ENCODE measurements at places on chromosomes 1 and 21. TPM values are rescaled to one million over a fixed set of nuclear protein-coding genes. Genes with fewer than 3 reads are reported as not detected.
A peak's percentile ranks its signal among the peaks of the same experiment; 100 is the strongest.

DNA sequence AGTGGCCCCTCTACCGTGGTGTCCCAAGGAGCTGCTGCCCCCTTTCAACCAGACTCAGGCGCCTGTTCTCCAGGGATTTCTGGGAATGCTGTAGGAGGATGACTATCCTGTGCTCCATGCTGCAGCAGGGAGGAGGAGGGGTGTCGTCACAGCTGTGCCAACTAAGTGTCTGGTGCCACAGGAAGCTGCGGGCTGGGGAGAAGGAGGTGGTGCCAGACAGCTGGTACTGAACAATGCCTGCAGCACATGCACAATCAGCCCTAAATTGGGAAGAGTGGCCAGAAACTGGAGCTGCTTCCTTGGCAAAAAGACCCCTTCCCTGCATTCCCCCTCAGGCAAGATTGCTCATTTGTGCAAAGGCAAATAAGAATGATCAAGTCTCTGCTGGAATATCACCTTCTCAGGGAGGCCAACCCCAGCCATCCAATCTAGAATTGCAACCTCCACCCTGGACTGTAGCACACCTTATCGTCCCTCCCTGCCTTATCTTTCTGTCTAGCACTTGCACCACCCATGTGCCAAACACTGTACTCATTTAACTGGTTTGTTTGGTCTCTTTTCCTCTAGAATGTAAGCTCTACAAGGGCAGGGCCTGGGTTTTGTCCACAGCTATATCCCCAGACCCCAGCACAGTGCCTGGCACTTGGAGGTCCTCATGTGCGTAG lies 33.3 kb downstream of the LAMB3 start:
- no peaks in the 10 kb centered on the region for H3K27me3 ChIP-seq
- H3K4me3 ChIP-seq: no peak overlapping the region
- H3K4me1 ChIP-seq: no peaks in the 10 kb centered on the region
- no peaks in the 10 kb centered on the region for H3K36me3 ChIP-seq
- no peak overlapping the region for H3K27ac ChIP-seq
- no peak for DNase-seq

DNA sequence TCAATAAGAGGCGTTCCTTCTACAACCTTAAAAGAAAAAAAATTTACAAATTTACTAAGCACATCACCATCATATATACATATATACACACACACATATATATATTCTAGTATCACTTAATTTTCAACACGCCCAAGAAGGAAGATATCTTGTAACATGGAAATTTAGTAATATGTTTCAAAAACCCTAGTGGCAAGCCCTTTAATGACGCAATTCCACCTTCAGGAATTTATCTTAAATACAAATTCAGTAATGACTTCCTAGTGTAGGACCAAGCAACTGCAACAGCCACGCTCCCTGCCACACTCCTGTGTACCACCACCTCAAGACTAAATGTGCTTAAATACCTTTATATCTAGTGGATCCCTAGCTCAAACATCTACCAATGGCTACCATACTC lies 12.5 kb downstream of the LBR start:
- peak overlapping the region; percentile 44 for H3K27ac ChIP-seq
- no peak overlapping the region for H3K4me3 ChIP-seq
- no peak for DNase-seq
- peaks cover 83% of the 10 kb centered on the region for H3K36me3 ChIP-seq
- no peaks in the 10 kb centered on the region for H3K27me3 ChIP-seq
- H3K4me1 ChIP-seq: peaks cover 17% of the 10 kb centered on the region

Gene RPAP2
- polyA plus RNA-seq: 7.3 TPM

Gene KRTAP19-3
- polyA plus RNA-seq: not detected

Gene TAS1R1
- not detected for polyA plus RNA-seq

DNA sequence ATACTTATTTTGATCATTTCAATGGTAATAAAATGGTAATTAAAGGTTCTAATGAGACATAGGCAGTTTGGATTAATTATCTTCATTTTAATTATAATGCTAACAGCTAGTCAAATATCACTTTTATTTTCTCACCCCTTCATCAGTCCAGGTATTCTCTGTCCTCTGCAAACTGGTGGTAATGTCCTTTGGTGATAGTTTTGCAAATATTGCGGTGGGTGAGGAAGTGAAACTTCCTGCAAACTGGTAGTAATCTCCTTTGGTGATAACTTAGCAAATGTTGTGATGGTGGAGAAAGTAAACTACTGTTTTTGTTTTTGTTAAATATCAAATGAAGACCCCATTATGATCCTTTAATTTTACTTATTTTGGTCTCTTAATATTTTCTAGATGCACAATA lies 209.0 kb downstream of the AMY1C start:
- H3K27me3 ChIP-seq: no peaks in the 10 kb centered on the region
- H3K36me3 ChIP-seq: no peaks in the 10 kb centered on the region
- no peak overlapping the region for H3K4me3 ChIP-seq
- H3K4me1 ChIP-seq: no peaks in the 10 kb centered on the region

- DNase-seq: no peak
- no peaks in the 10 kb centered on the region for H3K27me3 ChIP-seq
- no peak overlapping the region for H3K27ac ChIP-seq
- H3K4me3 ChIP-seq: no peak overlapping the region
Observed at GRCh38 chr1:224666078-224666477, 50.0 kb downstream of the CNIH3 start.

DNA sequence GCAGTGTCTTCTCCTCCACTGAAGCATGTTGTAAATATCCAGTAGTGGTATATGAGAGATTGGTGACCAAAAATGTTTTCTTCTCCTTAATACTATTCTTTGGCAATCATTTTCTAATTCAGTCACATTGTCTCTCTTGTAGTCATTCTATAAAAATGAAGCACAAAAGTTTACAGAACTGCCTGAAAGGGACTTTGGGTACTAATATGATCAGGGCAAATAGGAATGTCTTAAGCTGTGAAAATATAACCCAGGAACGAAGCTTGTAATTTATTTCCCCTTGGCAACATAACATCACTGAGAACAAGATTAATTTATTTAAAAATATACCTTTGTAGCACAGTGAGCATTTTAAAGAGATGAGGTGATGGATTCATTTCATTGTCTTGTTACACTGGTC lies 4.9 kb downstream of the B3GALT2 start:
- H3K36me3 ChIP-seq: no peaks in the 10 kb centered on the region
- no peak for DNase-seq
- no peak overlapping the region for H3K4me3 ChIP-seq
- no peak overlapping the region for H3K27ac ChIP-seq
- H3K27me3 ChIP-seq: no peaks in the 10 kb centered on the region

DNA sequence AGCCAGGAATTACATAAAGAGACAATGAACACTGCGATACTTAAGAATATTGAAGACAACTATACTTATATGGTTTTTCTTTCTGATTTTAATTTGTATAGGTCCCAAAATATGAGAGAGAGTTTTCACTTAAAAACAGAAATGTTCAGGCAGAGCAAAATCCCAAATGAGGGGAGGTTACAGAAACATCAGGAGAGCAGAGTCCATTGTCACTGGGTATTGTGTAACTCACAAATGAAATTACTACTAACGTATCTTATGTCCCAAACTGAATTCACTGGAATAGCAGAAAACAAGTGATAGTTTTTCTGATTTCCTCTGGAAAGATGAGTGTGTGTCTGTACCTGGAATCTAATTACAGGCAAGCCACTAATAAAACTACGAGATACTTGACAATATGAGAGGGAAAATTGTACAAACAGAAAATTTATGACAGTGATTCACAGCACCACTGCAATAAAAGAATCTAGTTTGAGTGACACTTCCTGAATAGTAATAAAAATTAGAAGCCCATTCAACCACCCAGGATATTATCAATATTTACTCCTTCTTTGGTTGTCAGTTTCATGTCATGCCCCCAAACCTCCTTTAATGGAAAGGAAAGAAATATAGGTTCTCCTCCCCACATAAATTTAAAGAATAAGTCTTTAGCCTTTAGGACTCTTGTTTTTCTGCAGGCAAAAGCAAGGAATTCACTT lies 522.6 kb downstream of the ADGRL2 start:
- H3K27ac ChIP-seq: no peak overlapping the region
- H3K4me3 ChIP-seq: no peak overlapping the region
- DNase-seq: no peak
- no peaks in the 10 kb centered on the region for H3K27me3 ChIP-seq
- no peaks in the 10 kb centered on the region for H3K36me3 ChIP-seq

Gene CRP
- not detected for polyA plus RNA-seq

- H3K27ac ChIP-seq: peak overlapping the region; percentile 23
- H3K27me3 ChIP-seq: no peaks in the 10 kb centered on the region
- no peak overlapping the region for H3K4me3 ChIP-seq
- H3K4me1 ChIP-seq: no peaks in the 10 kb centered on the region
- no peak for DNase-seq
Observed at GRCh38 chr1:97796711-97797110, 124.1 kb downstream of the DPYD start.

DNA sequence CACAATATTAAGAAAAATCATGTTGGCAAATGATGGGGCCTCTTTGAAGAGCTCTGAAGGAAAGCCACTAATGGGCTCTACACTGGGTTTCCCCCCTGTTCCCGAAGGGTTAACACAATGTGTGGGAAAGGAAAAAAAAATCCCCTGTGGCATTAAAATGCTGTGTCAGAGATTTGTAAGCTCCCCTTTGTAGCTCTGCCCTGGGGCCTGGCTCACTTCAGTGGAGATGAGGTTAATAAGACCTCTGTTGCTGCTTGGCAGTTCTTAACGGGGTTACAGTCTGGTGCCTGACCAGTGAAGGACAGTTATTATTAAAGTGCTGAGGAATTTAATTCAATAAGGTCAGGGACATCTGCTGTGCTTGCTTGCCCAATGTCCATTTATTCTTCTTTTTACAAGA lies 129.7 kb upstream of the UBE2U start:
- no peak overlapping the region for H3K4me3 ChIP-seq
- H3K27me3 ChIP-seq: no peaks in the 10 kb centered on the region
- H3K4me1 ChIP-seq: no peaks in the 10 kb centered on the region
- no peak overlapping the region for H3K27ac ChIP-seq
- no peak for DNase-seq

DNA sequence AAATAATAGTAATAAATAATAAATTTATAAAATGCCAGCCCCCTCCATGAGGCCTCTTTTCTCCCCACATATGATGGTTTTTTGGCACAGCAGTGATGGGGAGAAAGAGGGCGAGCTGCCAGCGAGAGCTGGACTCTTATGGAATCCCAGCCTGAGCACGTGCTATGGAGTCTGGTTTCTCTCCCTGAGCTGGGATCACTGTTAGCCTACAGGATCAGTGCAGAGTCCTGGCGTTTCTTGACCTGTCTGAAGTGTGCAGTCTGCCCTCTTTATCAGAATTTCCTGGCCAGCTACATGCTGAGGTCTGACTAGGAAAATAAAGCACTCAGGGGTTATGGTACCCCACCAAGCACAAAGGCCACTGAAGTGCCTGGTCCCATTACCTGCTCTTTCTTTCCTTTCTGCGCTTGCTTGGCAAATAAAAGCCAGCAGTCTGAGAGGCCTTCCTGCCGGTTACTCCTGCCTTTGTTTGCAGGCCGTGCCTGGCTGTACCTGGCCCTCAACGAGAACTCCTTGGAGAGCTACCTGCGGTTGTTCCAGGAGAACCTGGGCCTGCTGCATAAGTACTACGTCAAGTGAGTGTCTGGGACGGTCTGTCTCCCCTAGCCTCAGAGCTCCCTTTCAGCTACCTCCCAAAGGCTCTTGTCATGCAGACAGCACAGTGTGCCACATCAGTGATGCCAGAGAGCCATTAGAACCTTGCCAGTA lies 18.5 kb upstream of the SLC25A34 start:
- H3K27me3 ChIP-seq: no peaks in the 10 kb centered on the region
- no peaks in the 10 kb centered on the region for H3K4me1 ChIP-seq
- H3K36me3 ChIP-seq: peaks cover 67% of the 10 kb centered on the region
- no peak overlapping the region for H3K27ac ChIP-seq

GRCh38 chr1:7052701-7053100 lies 267.4 kb downstream of the CAMTA1 start:
- H3K4me1 ChIP-seq: no peaks in the 10 kb centered on the region
- no peak for DNase-seq
- no peak overlapping the region for H3K4me3 ChIP-seq
- no peaks in the 10 kb centered on the region for H3K36me3 ChIP-seq
- no peak overlapping the region for H3K27ac ChIP-seq
- H3K27me3 ChIP-seq: no peaks in the 10 kb centered on the region

DNA sequence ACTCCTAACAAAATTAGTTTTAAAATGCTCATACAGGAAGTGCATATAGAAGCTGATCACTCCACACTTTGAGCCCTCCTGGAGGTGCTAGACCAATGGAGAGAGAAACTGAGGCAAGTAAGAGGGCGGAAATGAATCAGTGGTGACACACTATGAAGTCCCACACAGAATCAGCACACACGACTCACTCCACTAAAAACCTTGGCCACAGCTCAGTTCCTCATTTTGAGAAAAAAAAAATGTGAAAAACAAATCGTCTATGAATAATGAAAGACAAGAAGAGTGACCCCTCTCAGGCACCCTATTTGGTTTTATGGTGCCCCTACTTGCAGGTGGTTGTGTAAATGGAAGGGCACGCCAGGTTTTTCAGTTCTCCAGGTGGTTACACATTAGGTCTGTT lies 675.1 kb upstream of the BRINP3 start:
- no peaks in the 10 kb centered on the region for H3K4me1 ChIP-seq
- DNase-seq: no peak
- H3K27ac ChIP-seq: no peak overlapping the region
- no peaks in the 10 kb centered on the region for H3K36me3 ChIP-seq
- H3K4me3 ChIP-seq: no peak overlapping the region
- no peaks in the 10 kb centered on the region for H3K27me3 ChIP-seq

- H3K36me3 ChIP-seq: no peaks in the 10 kb centered on the region
- no peaks in the 10 kb centered on the region for H3K27me3 ChIP-seq
- no peak for DNase-seq
- H3K4me3 ChIP-seq: no peak overlapping the region
- H3K4me1 ChIP-seq: no peaks in the 10 kb centered on the region
Observed at GRCh38 chr21:27321791-27322190, 354.9 kb upstream of the ADAMTS5 start.

GRCh38 chr21:40235528-40235927 lies 368.3 kb downstream of the PCP4 start:
- DNase-seq: no peak
- no peaks in the 10 kb centered on the region for H3K27me3 ChIP-seq
- no peaks in the 10 kb centered on the region for H3K4me1 ChIP-seq
- H3K27ac ChIP-seq: no peak overlapping the region
- no peak overlapping the region for H3K4me3 ChIP-seq
- no peaks in the 10 kb centered on the region for H3K36me3 ChIP-seq

- DNase-seq: no peak
- H3K27ac ChIP-seq: no peak overlapping the region
- no peak overlapping the region for H3K4me3 ChIP-seq
- H3K27me3 ChIP-seq: no peaks in the 10 kb centered on the region
- H3K36me3 ChIP-seq: no peaks in the 10 kb centered on the region
- H3K4me1 ChIP-seq: peaks cover 38% of the 10 kb centered on the region
Observed at GRCh38 chr1:157111396-157112165, 12.0 kb upstream of the ETV3L start.

DNA sequence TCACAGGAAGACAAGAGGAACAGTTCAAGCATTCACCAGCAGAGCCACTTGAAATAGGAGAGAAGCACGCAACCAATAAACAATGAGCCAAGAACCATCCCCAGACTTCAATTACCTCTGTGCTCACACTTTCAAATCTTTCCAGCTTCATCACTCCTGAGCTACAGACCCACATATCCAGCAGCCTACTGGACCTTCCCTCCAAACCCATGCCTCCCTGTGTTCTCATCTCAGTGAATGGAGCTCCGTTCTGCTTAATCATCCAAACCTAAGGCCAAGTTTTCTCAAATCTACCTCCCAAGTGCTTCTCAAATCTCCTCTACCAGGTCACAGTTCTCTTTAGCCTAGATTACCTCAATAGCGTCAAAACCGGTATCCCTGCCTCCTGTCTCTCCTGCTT lies 3.7 kb downstream of the PEF1 start:
- DNase-seq: no peak
- H3K27me3 ChIP-seq: no peaks in the 10 kb centered on the region
- H3K36me3 ChIP-seq: no peaks in the 10 kb centered on the region
